Right renal pelvis (tissue), 4 donors: ENCODE measurements at places on chromosomes 7 and 10. TPM values are rescaled to one million over a fixed set of nuclear protein-coding genes. Genes with fewer than 3 reads are reported as not detected.

CALHM3 gene
- polyA plus RNA-seq: not detected

CHST3 gene
- 18.3 TPM for polyA plus RNA-seq

ADAM8 gene
- 2.4 TPM for polyA plus RNA-seq

DNA sequence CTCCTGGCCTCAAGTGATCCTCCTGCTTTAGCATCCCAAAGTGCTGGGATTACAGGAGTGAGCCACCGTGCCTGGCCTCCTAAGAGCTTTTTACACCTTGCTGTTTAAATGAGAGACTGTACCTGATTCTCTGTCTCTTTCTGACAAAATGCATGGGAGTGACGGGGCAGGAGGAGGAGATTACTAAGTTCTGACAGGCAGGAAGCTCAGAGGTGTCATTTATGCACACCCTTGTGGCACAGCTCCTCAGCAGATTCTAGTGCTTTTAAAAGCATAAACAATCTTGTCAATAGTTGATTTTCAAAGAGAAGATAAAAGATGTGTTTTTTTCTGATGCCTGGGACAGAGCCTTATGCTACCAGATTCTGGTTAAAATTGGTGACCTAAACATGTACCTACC is 39.7 kb upstream of the STEAP4 start:
- no peak for DNase-seq

DNA sequence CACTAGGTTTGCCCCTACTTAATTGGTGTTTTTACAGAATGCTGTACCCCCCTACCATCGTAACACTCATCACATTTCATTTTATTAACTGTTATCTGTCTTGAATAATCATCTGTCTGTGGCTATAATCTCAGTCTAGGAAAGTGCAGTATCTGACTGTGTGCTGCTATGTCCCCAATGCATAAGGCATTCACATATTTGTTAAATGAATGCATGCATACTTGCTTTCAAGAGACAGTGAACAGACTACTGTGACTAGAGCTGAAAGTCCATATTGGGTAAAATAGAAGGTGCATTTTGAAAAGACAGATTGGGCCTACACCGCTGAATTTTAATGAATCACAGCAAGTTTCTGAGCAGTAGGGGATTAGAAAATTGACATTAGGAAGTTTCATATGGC is 112.3 kb downstream of the ARHGAP12 start:
- no peak for DNase-seq

DNA sequence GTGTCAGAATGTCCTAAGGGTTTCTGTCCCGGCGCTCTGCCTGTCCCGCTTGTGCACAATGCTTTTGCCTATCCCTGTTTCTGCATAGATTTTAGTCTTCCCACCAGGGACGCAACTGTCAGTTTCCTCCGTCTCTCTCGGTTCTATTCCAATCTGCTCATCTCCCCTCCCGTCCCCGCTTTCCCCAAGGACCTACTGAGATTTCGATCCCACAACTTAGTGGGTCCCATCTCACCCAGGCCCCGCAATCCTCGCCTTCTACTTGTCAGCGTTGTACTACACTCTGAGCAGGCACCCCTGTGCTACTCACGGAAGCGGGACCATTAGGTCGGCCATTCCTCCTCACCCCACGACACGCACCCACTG is 519 bp upstream of the ZNF655 start:
- peak; percentile 7 for DNase-seq
